ENCODE measurements at places on chromosomes 16 and 17.

- no peak for DNase-seq
These were observed 370.9 kb upstream of the RBFOX1 start for GRCh38 chr16:6961704-6962103.

DNA sequence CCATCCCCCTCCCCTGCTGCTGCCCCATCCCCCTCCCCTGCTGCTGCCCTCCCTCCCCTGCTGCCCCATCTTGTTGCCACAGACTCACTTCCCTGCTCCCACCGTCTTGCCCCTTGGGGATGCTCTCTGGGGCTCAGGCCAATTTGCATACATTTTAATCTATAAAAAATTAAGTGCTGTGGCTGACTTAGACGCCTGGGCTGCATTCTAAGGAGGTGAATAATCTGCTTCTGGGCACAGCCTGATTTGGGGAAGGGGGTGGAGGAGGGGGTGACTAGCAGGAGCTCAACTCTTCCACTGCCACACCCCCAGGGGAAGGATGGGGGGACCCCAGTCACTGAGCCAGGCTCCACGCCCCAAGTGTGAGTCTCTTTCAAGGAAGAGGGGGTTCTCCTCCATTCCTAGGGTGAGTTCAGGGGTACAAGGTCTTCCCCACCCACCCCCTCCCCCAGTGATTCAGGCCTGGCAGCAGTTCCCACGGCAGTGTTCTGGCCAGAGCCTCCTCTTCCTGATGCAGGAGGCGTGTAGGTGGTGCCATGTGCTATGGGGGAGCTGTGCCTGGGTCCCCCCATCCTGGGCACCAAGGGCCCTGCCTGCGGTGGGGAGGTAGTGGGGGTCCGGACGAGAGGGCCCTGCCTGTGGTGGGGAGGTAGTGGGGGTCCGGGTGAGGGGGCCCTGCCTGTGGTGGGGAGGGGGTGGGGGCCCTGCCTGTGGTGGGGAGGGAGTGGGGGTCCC, 5.0 kb downstream of the DPH1 start:
- no peak for DNase-seq

- no peak for DNase-seq
These were observed 4.3 kb upstream of the SMARCE1 start for GRCh38 chr17:40651939-40652338.

- DNase-seq = no peak
These were observed 12.5 kb downstream of the CAPN15 start for GRCh38 chr16:539901-540530.

- no peak for DNase-seq
These were observed 164.1 kb downstream of the SEC14L1 start for GRCh38 chr17:77304746-77305473.

DNA sequence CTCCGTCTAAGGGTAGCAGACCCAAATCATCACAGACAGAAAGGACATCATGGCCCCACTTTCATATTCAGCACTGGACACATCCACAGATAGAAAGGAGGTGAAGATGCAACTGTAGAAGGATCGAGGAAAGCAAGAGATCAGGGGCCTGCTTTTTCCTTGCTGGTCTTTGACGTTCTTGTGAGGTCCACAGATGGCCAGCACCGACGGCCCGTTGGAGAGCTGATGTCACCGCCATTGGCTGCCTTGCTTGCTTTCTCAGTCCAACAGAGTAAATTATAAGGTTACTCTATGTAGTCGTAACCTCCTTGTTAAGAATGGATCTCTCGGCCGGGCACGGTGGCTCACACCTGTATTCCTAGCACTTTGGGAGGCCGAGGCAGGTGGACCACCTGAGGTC, 5.1 kb upstream of the RBFOX3 start:
- DNase-seq = no peak

- no peak for DNase-seq
These were observed 224 bp upstream of the NHERF1 start for GRCh38 chr17:74748279-74748528.

DNA sequence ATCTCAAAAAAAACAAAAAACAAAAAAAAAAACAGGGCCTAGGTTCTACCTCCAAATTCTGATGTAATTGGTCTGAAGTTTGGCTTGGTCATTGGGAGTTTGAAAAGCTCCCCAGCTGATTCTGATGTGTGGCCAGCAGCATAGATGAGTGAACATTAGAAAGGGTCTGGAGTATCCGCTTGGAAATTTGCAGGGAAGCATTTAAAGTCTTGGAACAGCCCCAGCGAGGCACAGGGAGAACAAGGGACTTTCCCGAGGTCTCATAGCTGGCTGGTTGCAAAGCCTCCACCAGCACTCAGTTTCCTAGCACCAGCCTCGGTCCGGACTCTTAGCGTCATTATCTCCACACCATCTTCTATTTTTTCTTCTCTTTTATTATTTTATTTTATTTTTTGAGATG, 70.8 kb downstream of the RAB11FIP4 start:
- DNase-seq = no peak

- DNase-seq = no peak
These were observed 69.1 kb downstream of the CACNG1 start for GRCh38 chr17:67113486-67113885.

GRCh38 chr17:48490451-48490892, 40.3 kb downstream of the HOXB1 start:
- DNase-seq = no peak

DNA sequence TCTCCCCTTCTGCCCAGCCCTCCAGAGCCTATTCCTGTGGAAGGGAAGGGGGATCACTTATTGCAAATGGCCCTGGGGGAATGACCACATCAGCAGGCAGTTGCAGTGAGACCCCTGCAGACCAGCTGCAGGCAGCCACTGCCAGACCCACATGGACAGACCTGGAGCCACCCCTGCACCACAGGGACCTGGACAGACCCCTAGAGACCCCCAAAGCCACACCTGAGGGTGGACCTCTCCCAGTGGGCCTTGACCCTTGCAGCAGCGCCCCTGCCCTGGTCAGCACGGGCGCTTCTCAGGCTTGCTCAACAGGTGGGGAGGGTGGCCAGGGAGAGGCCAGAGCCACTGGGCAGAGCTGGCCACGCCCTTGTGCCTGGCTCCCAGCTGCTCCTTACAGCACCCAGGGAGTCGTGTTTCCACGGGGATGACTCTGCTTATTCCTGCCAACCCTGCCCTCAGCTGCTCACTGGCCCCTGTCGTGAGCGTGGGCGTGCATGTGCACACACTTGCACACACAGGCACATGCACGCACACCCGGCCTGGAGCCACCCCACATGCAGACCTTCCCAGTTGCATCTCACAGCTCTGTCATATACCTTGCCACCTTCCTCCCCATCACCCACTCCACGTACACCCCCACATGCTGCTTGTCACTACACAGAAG, 1.3 kb upstream of the SCN4A start:
- no peak for DNase-seq

DNA sequence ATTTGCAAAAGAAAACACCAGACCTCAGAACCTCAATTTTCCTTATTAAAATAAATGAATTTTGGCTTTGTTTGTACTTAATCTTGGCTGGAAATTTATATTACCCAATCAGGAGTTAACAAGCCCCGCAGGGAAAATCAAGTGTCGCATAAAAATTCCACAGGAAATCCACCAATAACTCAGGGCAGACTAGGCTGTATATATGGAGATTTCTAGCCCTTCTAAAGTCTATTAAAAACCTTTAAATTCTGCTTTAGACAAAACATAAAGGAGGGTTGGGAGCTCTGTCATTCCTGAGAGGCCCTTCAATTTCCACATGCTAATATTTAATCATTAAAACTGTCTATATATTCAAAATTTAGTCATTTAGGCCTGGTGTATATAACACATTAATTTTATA, 434.7 kb downstream of the CDH11 start:
- DNase-seq = no peak

- no peak for DNase-seq
These were observed 852 bp downstream of the ZNF469 start for GRCh38 chr16:88383401-88384221.

DNA sequence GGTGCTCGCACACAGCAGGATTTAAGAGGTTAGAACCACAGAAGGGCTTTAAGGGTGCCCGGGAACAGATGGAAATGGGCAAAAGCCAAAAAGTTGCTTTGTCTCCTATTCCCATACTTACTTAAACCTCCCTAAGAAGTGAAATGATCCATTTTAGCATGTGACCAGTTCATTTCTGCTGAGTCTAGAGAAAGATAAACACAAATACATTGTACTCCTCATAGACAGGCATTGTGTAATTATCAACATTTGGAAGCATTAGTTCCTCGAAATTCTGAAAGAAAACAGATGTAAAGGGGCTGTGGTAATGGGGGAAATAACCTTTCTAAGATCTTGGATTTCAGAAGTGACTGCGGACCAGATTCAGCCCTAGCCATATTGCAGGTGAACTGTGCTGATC, 178.3 kb downstream of the CYB561 start:
- DNase-seq = no peak

- DNase-seq = no peak
These were observed 28.2 kb downstream of the HELZ start for GRCh38 chr17:67216578-67217320.

DNA sequence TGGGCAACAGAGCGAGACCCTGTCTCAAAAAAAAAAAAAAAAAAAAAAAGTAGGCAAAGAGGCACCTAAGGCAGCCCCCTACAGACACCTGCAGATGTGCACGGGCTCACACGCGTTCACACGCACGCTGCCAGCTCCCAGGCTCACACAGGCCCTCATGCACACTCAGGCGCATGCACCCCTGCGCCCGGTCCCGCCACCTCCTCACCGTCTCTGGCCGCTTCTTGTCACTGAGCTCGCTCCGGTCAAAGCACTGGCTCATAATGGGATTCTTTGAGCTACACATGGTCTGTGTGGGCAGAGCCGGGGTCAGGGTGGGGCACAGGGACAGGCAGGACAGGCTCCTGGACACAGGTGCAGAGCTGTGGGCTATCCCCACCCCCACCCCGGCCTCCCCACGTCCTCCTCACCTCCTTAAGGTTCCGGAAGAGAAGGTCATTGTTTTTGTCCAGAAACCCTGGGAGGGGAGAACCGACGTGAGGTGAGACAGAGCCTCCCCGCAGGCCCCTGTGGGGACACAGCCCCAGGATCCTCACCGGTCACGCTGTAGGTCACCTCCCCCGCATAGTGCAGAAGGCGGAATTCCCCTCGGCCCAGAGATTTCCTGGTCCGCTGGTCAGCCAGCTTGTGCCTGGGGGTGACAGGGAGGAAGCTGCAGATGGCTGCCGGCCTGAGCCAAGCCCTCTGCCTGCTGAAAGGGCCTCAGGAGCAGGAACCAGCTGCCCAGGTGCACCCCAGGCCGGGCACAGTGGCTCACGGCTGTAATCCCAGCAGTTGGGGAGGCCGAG, 17.9 kb downstream of the MYO1C start:
- no peak for DNase-seq

DNA sequence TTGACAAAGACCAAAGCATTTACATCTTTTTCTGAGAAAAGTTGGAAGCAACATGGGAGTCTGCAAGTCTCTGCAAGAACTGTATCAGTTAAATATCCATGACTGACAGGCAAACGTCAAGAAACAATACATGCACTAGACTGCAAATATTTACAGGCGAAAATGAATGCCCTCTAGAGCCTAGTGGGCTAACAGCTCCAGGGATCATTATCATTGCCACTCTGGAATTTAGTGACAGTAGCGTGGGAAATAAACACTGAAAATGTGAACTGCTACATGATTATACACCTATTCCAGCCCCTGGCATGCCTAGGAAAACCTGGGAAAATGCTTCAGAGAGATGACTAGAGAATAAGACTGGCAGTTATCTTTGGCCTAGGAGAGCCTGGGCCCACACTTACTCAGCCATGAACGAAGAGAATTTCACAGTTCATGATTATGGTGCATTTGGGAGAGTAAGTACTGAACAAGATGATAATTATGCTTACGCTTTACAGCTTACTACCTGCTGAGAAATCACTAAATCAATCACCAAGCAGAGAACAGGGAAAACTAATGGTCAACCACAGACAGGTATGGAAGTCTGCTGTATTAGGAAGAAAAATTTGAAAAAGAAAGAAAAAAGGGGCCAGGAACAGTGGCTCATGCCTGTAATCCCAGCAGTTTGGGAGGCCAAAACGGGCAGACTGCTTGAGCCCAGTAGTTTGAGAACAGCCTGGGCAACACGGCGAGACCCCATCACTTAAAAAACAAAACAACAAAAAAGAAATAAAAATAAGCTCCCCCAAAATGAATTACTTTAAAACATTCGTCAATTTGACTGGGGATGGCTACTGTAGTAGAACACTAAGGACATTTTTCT, 66.6 kb upstream of the CLEC18B start:
- no peak for DNase-seq

DNA sequence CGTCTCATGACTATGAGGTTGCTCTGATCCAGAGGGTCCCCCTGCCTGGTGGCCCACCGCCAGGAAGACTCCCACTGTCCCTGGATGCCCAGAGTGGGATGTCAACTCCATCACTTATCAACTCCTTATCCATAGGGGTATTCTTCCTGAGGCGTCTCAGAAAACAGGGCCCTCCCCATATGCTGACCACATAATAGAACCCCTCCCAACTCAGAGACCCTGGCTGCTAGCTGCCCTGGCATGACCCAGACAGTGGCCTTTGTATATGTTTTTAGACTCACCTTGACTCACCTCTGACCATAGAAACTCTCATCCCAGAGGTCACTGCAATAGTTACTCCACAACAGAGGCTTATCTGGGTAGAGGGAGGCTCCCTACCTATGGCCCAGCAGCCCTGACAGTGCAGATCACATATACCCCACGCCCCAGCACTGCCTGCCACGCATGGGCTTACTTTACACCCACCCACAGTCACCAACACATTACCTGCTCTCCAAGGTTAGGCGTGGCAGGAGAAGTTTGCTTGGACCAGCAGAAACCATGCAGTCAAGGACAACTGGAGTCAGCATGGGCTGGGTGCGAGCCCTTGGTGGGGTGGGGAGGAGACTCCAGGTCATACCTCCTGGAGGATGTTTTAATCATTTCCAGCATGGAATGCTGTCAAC, 2.3 kb upstream of the G6PC1 start:
- no peak for DNase-seq

- peak; percentile 6 for DNase-seq
These were observed 718 bp downstream of the NDUFAB1 start for GRCh38 chr16:23595246-23595950.

DNA sequence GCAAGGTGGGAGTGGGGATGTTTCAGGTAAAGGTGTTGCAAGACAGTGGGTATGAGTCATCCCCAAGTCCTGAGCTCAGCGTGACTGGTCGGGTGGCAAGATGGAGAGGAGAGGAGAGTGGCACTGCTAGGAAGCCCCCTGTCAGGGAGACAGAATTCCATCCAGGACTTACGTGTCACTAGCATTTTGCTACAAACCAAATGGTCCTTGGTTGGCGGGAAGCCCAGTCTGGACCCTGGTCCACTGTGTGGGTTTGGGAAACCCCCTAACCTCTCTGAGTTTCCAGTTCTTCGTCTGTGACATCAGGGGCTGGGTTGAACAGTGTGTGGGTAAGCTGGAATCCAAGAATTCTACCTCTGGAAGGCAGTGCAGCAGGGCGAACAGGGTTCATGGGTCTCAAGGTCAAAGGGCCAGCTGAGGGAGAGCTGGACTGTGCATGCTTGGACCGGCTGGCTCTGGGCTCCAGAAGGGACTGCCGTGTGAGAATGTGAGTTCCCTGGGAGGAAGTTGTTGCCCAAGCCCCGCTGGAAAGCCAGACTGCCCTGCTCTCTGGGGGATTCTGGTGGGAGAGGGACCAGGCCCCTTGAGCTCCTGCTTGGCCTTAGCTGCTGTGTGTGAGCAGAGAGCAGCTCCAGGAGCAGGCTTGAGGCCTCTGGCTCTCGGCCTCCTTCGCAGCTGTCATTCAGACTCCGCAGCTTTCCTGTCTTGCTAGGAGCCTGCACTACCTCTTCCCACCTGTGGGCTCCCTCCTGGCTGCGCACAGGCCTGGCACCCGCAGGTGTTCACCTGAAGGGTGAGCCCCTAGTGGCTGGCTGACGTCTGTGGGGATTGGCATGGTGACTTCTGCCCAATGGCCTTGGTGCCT, 84.6 kb downstream of the NT5M start:
- DNase-seq = peak; percentile 24
